ENCODE measurements at places on chromosomes 6 and 20. TPM values are rescaled to one million over a fixed set of nuclear protein-coding genes. Genes with fewer than 3 reads are reported as not detected.

DNA sequence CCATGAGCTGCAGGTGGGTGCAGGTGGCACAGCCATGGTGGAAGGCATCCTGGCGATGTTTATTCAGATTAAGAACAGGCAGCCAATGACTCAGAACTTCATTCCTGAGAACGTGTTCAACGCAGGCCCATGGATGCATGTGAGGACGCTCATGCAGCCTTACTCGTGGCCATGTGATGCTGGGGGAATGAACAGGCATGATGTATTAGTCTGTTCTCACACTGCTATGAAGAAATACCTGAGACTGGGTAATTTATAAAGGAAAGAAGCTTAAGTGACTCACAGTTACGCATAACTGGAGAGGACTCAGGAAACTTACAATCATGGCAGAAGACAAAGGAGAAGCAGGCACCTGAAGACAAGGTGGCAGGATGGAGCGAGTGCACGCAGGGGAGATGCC is 146.6 kb downstream of the RNASET2 start:
- no peaks in the 10 kb centered on the region for H3K36me3 ChIP-seq
- H3K27me3 ChIP-seq = no peaks in the 10 kb centered on the region
- no peaks in the 10 kb centered on the region for H3K4me1 ChIP-seq
- H3K4me3 ChIP-seq = no peak overlapping the region
- H3K27ac ChIP-seq = no peak overlapping the region

DNA sequence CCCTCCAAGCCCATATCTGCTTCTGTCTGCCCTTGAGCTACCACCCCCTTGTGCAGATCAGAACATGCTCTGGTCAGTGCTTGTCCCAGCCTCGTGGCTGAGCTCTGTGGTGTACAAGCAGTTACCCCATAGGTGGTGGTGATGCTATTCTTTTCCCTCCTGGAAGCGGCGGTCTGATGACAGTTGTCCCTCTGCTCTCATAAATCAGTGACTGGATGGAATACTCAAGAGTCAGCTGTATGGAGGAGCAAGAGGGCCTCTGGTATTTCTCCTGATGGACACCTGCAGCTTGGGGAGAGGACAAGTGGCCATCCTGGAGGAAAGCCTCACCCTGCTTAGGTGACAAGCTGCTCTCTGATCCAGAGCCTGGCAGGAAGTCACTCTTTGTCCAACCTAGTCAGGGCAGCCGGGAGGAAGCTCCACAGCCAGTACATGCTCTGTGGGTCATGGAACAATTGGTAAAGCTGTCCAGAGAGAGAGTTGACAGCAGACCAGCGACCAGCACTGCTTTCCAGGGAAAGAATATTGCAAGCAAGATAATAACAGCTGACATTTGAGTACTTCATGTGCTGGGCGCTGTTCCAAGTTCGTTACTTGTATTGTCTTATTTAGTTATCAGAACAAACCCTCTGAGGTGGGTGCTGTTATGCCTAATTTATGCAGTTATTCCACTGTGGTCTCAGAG is 47.1 kb downstream of the SCAND1 start:
- no peak for DNase-seq
- no peaks in the 10 kb centered on the region for H3K4me1 ChIP-seq
- H3K4me3 ChIP-seq = no peak overlapping the region
- H3K36me3 ChIP-seq = peaks cover 52% of the 10 kb centered on the region

DNA sequence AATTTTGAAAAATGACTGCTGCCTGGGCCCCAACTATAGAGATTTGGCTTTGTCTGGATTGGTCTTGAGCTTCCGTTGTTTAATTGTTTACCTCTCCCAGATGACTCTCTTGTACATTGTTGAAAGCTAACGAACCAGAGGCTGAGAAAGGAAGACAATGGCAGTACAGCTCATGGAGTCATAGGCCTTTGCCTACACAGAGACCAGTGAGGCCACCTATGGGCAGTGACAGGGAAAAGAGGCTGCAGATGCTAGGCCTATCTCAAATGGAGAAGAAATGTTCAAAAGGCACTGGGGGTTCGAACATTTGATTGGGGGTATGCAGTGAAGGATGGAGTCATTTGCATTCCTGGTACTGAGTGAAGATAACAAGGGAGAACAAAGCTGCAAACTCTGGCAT is 29.1 kb downstream of the OPN5 start:
- no peak overlapping the region for H3K4me3 ChIP-seq
- no peaks in the 10 kb centered on the region for H3K36me3 ChIP-seq
- H3K27ac ChIP-seq = no peak overlapping the region
- no peak for DNase-seq
- H3K4me1 ChIP-seq = no peaks in the 10 kb centered on the region

- H3K27ac ChIP-seq = no peak overlapping the region
- no peak for DNase-seq
- no peaks in the 10 kb centered on the region for H3K36me3 ChIP-seq
- no peak overlapping the region for H3K4me3 ChIP-seq
- H3K27me3 ChIP-seq = no peaks in the 10 kb centered on the region
Observed at GRCh38 chr6:6865611-6866010, 242.2 kb upstream of the RREB1 start.

- no peaks in the 10 kb centered on the region for H3K27me3 ChIP-seq
- peaks cover 12% of the 10 kb centered on the region for H3K4me1 ChIP-seq
- H3K27ac ChIP-seq = no peak overlapping the region
- no peaks in the 10 kb centered on the region for H3K36me3 ChIP-seq
Observed at GRCh38 chr6:1873781-1874180, 264.1 kb downstream of the FOXC1 start.

GRCh38 chr20:35200267-35200666 is 26.2 kb upstream of the MMP24 start:
- H3K27me3 ChIP-seq = no peaks in the 10 kb centered on the region
- no peaks in the 10 kb centered on the region for H3K4me1 ChIP-seq
- no peak overlapping the region for H3K4me3 ChIP-seq
- H3K27ac ChIP-seq = no peak overlapping the region

GRCh38 chr20:33609504-33609903 is 52.6 kb upstream of the C20orf144 start:
- peaks cover 57% of the 10 kb centered on the region for H3K4me1 ChIP-seq
- H3K4me3 ChIP-seq = no peak overlapping the region
- H3K36me3 ChIP-seq = no peaks in the 10 kb centered on the region
- DNase-seq = peak; percentile 40

Gene CRISP1
- not detected for polyA plus RNA-seq

- DNase-seq = no peak
- H3K27ac ChIP-seq = no peak overlapping the region
- peaks cover 4% of the 10 kb centered on the region for H3K4me1 ChIP-seq
- H3K27me3 ChIP-seq = no peaks in the 10 kb centered on the region
- no peaks in the 10 kb centered on the region for H3K36me3 ChIP-seq
Observed at GRCh38 chr6:110822249-110822648, 7.0 kb upstream of the CDK19 start.

Gene CITED2
- polyA plus RNA-seq = 19.6 TPM

Gene BFSP1
- not detected for polyA plus RNA-seq

Gene PPDPF
- 93.5 TPM for polyA plus RNA-seq

GRCh38 chr20:2164966-2165365 is 63.3 kb downstream of the STK35 start:
- no peaks in the 10 kb centered on the region for H3K4me1 ChIP-seq
- DNase-seq = no peak
- H3K27ac ChIP-seq = no peak overlapping the region
- H3K36me3 ChIP-seq = no peaks in the 10 kb centered on the region
- H3K27me3 ChIP-seq = no peaks in the 10 kb centered on the region
- no peak overlapping the region for H3K4me3 ChIP-seq

- no peaks in the 10 kb centered on the region for H3K27me3 ChIP-seq
- peak overlapping the region; percentile 20 for H3K27ac ChIP-seq
- no peak for DNase-seq
- H3K4me3 ChIP-seq = no peak overlapping the region
- peaks cover 38% of the 10 kb centered on the region for H3K36me3 ChIP-seq
- H3K4me1 ChIP-seq = peaks cover 14% of the 10 kb centered on the region
Observed at GRCh38 chr20:50098259-50098658, 14.7 kb downstream of the UBE2V1 start.

Measured in B cell (primary cell).